ENCODE measurements at places on chromosomes 16 and 17.
A peak's percentile ranks its signal among the peaks of the same experiment; 100 is the strongest.

- DNase-seq, result no peak
Measured at GRCh38 chr16:79293836-79294460, 306.6 kb downstream of the MAF start.

GRCh38 chr16:1926271-1926670, 8.1 kb upstream of the HS3ST6 start:
- DNase-seq, result no peak

DNA sequence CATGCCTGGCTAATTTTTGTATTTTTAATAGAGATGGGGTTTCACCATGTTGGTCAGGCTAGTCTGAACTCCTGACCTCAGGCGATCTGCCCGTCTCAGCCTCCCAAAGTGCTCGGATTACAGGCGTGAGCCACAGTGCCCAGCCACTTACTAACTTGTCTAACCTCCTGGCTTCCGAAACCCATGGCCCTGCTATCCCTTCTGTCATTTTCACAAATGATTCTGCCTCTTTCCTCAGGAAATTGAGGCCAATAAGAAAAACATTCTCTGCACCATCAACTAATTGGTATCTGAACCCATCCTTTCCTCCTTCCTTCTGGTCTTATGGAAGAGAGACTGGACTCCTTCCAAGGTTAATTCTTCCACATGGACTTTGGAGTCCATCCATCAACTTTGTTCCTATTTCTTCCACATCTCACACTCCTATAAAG, 27.9 kb upstream of the TNRC6A start:
- DNase-seq, result no peak

DNA sequence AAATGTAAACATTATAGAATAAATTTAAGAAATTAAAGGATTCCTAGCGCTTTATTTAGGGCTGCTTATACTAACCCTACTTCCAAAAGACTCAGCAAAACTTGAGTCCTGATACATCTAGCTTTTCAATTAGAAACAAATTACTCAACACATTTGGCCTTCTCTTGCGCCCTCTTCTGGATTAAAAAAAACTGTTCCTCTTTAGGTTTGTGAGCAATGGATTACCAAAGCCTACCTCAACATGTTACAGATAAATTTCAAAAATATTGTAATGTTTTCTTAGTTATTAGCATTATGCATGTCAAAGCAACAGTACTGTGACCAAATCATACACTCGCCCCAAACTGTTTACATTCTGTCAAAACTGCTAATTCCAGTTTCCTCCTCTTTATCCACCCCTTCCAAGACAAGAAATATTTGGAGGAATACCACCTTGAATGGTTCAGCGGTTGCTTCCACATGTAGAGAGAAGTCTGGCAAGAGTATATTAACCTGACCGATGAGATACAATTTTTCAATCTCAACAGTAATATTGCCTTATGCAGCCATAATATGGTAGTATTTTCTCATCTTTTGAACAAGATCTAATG, 2.7 kb downstream of the NUFIP2 start:
- DNase-seq, result peak; percentile 18

DNA sequence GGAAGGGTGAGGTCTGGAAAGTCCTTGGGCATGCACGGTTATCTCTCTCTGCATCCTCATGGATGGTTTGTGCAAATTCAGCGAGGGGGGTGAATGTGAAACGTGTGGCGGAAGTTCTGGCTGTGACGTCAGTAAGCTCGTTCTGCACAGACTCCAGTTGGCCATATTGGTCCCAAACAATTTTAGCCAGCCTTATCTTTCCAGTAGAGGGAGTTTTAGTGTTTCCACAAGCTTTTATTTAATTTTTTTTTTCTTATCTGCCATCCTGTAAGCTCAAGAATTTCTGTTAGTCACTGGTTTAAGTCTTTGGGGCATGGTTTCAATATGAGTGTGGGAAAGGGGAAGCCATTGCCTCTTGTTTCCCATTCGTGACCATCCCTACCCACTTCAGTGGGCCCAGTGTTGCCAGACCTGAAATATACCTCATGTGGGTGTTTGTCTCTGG, 39.0 kb downstream of the HLF start:
- DNase-seq, result no peak

- no peak for DNase-seq
Measured at GRCh38 chr17:33889040-33889439, 366.0 kb upstream of the CCL2 start.

DNA sequence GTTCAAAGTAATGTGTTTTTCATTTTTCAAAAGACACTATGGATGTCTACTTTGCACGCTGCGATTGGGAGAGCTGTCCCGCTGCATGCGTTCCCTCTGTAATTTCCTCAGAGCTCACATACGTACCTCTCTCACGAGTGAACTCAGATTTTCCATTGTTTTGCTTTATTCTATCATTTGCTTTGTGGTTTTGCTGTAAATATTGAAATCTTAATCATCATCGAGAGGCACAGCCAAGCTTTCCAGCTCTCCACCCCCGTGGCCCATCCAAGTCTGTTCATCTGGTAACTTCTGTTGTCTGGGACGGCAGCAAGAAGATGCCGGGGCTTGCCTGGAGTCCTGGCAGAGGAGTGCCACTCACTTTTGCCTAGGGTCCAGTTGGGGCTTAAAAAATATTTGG, 21.1 kb downstream of the TMC6 start:
- no peak for DNase-seq

DNA sequence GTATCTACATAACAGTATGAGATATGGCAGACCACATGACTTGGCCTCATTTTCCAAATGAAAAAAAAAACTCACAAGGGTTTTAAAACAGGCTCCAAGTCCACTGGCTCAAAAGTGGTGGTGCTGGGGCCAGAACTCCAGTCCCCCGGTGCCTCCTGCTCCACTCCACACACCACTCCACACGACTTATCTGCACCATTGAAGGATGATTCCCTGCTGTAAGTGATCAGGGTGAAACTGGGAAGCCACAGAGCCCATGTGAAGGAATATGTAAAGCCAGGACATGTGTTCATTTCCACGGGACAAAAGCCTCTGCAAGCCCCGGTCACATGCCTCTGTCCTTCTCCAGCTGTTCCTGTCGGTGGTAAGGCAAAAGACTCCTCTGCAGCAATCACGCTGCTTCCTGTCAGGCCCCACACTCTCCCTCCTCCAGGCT, 97.2 kb downstream of the ZNF18 start:
- DNase-seq, result no peak

- DNase-seq, result no peak
Measured at GRCh38 chr17:62671553-62671952, 44.1 kb downstream of the MRC2 start.

DNA sequence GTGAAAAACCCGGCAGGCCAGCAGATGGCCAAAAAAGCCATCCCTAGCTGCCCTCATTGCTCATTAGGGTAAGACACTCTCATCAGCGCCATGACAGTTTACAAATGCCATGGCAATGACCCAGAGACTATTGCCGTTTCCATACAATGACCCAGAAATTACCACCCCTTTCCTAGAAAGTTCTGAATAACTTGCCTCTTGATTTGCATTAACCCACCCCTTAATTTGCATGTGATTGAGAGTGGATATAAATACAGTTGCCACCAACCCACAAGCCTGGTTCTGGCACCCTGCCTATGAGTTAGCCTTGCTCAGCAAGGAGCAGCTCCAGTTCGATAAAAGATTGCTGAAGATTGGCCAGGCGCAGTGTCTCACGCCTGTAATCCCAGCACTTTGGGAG, 16.1 kb upstream of the C16orf54 start:
- DNase-seq, result no peak

GRCh38 chr17:2253768-2254406, 49.7 kb downstream of the SMG6 start:
- DNase-seq, result no peak

DNA sequence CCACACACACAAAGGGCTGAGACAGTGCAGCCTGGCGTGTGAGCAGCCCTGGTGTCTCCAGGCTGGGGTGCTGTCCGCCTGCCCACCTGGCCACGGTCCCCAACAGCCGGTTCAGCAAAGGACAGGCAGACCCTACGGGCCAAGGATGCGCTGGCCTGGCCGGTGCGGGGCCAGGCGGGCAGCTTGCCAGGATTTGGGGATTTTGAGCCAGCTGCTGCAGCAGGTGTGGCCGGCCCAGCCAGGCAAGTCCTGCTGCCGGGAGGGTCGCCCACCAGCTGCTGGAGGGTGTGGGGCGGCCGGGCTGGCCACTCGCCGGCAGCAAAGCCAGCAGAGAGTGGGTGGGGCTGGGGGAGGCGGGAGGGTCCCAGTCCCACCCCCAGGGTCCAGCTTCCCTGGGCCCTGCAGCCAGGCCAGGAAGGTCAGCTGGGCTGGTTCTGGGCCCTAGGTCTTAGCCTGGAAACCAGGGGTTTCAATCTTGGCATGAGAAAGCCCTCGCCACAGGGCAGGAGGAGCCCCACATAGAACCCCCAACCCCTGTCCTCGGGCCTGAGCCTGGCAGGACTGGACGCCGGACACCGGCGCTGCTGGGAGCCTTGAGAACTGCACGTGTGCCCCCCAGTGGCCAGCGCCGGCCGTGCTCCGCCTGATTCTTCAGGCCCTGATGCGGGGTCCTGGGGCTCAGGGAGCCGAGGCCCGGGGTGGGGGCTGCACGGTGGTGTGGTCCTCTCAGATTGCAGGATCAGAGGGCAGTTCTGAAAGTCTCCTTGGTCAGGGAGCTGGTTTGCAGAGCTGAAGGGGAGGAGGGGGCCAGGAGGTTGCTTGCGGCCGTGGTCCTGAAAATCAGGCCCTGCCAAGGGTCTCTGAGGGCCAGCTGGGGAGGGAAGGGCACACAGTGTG, 17.6 kb upstream of the SSTR5 start:
- peak; percentile 18 for DNase-seq

GRCh38 chr16:54999481-54999880, 68.8 kb downstream of the IRX5 start:
- DNase-seq, result no peak

GRCh38 chr17:27569884-27570577, 61.0 kb upstream of the LGALS9 start:
- no peak for DNase-seq

GRCh38 chr17:3879186-3879585, 13.7 kb downstream of the CAMKK1 start:
- no peak for DNase-seq

DNA sequence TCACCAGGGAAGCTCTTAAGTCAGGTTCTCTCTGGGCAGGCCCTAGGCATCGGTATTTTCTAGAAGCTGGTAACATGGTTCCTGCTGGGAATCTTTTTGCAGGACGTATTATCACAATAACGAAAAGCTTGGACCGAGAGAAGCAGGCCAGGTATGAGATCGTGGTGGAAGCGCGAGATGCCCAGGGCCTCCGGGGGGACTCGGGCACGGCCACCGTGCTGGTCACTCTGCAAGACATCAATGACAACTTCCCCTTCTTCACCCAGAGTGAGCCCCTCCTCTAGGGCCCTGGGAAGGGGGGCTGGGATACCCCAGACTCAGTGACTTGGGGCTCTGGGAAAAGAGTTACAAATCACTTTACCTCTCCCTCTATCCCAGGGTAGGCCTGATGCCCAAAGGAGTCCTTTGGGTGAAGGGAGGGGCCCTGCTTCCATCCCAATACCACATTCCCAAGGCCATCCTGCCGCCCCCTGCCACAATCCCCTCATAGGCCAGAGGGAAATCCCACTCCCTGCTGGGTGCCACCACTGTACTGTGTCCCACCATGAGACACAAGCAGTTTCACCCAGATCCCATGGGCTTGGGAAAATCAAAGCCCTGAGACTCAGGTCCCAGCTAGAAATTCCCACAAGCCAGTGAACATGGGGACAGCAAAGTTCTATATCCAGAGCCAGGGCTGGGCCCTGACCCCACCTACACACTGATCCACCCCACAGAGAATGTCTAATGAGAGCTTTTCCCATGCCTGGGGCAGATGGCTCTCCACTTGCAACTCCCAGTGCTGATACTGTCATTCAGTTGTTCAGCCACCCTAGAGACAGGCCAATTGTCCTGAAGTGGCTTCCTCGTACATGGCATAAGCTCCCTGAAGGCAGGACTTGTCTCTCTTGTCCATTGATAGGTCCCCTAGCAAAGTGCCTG, 23.0 kb downstream of the CDH5 start:
- no peak for DNase-seq

- DNase-seq, result no peak
Measured at GRCh38 chr17:7021993-7022778, 664 bp upstream of the BCL6B start.

GRCh38 chr16:74503412-74503811, 82.1 kb upstream of the CLEC18B start:
- no peak for DNase-seq

DNA sequence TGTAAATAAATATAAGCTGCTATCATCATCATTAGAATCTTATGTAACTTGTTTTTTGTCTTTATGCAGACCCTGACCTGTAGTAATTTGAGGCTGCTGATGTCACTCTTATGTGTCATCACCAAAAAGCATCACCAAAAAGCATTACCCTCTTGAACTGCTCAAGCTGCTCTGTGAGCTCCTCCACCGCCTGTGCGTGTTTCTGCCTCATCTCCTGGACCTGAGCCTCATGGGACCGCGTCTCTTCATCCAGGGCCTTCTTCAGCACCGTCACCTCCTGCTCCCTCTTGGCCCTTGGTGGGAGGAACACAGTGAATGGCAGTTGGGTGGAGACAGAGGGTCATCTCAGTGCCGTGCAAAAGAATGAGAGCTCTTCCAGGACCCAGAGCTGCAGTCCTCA, 82.4 kb downstream of the NDE1 start:
- DNase-seq, result no peak

DNA sequence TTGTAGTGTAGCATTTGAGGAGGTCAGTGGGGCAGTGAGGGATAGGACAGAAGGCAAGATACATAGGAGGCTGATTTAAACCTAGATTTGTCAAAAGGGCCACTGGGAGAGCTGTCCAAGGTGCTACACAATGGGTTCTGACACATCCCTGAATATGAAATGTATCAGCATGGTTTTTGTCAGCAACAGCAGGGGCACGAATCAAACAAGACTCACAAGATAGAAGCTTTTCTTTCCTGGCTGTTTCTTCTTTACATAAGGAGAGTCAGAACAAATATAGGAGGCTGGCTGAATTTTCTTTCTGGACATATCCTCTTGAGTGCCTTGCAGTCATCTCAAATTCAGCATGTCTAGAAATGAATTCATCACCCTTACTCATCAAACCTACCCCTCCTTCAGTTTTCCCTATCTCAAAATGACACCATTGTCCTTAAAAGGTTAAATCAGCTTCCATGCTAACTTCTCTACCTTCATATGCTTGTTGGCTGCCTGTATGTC, 130.5 kb downstream of the NPIPB5 start:
- no peak for DNase-seq

DNA sequence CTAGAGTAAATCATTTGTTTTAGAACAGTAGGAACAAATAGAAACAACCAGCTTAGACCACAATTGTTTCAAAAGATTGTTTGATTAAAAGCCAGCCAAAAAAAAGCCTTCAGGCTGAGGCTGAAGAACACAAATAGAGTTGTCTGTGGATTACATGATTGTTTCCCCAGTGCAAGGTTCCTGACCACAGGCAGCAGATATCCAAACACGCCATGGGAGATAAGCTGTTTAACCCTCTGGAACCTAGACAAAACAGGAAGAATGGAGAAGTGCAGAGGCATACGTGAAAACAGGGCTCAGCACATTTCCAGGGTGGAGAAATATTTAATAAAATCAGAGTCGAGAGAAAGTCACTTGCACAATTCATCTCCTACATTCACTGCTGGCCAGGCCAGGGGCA, 21.0 kb downstream of the ATPAF2 start:
- DNase-seq, result no peak

GRCh38 chr16:25009822-25010221, 5.3 kb downstream of the ARHGAP17 start:
- no peak for DNase-seq
